Activated CD4-positive, alpha-beta T cell treated with anti-CD3 and anti-CD28 coated beads, Interleukin-10, Interleukin-2, amounts not matched to agents 100 ng/mL and 50 ng/mL, durations not matched to agents 16 hours and 8 hours (primary cell): ENCODE measurements at places on chromosomes 3 and 15.
A peak's percentile ranks its signal among the peaks of the same experiment; 100 is the strongest.

- DNase-seq, result no peak
These were observed 215.1 kb upstream of the CNTN4 start for GRCh38 chr3:1883534-1883933.

DNA sequence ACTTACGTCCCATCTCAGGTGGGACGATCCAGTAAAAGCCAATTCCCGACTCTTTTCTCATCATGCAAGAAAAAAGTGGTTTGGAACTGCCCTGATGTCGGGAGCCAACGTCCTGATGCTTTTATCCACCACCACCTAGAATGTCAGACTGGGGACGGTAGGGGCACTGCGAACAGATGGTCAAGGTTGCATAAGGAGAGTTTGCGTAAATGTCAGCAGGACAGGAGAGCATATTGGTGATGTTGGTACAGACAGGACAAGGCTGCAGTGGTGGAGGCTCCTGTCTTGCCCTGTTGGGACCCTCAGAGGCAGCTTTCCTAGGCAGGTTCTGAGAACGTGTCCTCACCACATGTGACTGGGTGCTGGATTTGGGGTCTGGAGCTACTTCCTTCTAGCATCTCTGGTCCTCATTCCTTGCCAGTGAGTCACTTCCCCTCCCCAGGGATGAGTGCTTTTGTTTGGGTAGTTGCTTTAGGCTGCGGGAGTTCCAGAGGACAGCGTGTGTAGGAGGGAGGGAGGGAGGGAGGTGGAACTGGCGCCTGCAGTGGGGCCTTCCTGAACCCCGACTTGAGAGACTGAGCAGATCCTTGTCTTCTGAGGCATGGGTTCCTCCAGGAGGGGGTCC, 21.0 kb downstream of the THSD4 start:
- DNase-seq, result no peak

DNA sequence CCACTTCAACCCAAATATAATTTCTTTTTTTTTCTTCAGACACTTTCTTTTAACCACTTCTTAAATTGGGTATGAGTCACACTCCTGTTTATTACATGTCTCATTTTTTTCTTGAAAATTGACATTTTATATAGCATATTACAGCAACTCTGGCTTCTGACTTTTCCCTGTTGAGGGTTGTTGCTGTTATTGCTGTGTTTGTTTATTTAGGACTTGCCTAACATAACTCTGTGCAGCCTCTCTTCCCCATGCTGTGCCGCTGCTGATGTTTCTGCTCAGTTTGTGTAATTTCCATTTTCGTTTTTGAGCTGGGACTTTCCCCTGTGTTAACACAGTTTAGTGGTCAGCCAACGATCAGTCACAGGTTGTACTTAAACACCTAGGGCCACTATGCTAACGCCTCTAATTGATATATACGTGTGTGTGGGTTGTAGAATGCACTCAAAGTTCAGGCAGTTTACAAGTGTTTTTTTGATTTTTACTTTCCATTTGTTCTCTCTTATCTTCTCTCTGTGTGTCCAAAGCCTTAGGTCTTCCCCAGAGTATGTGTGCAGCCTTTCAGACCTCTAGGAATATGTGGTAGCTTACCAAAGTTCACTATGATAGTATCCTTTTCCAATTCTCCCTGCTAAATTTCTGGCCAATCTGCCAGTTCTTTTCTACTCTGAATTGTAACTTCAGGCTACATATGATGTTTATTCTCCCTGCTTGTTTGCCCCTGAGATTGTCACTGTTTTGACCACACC, 337.2 kb downstream of the ZBTB20 start:
- DNase-seq, result peak; percentile 52

- no peak for DNase-seq
These were observed 186.3 kb downstream of the SCAPER start for GRCh38 chr15:76718863-76719262.

DNA sequence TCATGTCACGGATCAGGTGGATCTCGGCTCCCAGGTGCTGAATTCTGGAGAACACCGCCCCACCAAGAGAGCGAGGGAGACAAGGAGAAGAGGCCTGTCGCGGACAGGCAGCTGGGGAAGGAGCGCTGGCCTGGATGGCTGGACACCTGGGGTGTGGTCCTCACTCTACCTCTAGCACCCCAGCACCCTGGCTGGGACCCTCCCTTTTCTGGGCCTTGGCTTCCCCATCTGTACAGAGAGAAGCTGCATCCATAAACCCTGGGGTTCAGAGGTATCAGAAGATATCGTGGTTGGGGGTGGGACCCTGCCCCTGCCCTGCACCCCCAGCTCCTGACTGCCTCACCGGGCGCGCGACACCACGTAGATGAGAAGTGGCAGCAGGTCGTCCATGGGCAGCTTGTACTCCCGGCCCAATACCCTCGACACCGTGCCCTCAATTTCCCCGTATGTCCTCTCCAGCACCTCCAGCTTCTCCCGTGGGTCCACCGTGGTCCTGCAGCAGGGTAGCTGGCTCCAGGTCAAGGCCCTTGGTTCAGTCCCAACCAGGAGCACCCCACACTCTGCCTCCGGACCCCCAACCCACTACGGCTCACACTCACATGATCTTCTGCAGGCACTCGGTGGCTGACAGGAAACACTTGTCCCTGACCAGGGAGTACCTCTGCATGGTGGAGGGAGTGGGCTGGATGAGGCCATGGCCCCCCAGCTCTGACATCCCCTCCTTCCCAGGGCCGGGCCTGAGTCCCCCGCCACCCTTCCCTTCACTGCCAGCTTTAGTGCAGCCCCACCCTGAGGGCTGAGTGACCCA, 21.7 kb downstream of the ALS2CL start:
- no peak for DNase-seq

DNA sequence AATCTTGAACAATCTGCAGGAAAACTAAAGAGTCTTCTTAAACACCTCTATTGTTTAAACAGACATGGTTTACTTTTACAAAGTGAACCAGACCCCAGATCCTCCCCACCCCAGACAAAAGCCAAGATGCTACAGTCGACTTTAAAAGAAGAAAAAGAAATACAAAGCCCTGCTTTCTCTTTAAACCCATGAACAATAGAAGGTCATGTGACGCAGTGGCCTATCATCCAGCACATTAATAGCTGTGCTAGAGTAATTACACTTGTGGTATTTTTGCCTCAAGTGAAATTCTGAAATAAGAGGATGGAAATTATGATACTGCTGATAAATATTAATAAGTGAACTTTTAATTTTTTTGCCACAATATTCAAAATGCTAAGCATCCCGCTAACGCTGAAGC, 613.4 kb downstream of the FOXP1 start:
- no peak for DNase-seq

GRCh38 chr15:56496635-56497034, 31.7 kb upstream of the MNS1 start:
- peak; percentile 49 for DNase-seq

- no peak for DNase-seq
These were observed 20.7 kb upstream of the LPP start for GRCh38 chr3:188133219-188133618.

DNA sequence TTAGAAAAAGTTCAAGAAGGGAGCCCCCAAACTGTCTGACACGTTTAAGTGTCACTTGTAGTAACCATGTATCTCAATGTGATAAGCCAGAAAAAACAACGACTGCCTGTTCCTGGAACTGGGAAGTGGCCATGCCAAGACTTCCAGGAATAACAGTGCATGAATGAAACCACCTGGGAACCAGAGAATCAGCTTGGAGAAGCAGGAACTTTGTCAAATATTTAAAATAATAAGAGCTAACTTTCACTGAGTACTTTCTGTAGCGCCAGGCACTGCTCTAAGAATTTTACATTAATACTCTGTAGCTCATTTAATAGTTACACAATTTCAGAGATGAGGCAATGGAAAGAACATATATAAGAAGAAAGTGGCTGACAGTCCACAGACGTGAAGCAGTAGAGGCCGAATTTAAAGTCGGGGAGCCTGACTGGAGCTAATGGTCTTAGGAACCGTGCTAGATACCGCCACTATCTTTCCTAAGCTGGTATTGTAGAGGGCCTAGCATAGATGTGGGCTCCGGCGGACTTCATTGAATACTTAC, 876 bp downstream of the PLSCR1 start:
- no peak for DNase-seq

DNA sequence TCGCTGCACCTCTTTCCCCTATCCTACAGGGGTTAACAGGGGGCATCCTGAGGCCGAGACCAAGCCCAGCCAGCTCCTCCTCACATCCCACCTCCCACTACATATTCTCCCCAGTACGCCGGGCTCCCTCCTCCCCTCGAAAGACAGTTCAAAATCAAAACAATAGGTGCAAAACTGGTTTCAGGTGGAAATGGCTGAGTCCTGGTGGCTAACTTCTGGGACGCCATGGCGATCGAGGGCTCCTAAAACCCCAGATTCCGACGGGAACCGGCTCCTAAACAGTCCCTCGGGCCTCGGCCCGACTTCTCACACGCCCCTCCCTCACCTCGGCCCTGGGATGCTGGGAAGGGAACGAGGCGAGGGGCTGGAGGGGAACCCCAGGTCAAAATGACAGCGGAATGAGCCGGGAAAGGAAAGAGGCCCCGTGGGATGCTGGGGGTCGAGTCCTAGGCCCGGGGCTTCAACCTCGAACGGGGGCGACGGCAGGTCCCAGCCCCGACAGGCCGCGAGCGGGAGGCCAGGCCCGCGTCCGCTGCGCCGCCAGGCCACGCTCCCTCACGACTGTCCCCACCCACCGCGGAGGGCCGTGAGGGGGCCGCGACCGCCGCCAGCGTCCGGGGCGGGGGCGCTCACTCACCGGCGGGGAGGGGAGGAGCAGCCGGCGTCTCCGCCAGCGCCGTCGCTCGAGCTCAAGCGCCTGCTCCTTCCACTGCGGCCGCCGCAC, 492 bp downstream of the TMCC1 start:
- DNase-seq, result peak; percentile 75

DNA sequence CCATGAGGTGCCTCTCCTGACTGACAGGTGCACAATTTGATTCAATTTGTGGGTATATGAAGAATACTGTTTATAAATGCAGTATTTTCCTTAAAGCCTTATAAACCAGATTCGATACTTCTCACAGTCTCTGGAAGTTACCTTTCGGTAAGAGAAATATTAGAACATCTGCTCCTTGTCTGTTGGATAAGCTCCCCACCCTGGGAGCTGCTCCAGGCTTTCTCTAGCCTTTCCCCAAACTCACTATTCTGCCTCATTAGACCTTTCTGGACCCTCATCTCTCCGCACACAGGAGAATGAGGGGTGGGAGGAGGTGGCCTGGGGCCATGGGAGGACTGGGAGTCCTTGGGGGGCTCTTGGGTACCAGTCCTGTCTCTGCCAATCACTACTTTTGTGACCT, 59.8 kb upstream of the TBC1D21 start:
- no peak for DNase-seq

DNA sequence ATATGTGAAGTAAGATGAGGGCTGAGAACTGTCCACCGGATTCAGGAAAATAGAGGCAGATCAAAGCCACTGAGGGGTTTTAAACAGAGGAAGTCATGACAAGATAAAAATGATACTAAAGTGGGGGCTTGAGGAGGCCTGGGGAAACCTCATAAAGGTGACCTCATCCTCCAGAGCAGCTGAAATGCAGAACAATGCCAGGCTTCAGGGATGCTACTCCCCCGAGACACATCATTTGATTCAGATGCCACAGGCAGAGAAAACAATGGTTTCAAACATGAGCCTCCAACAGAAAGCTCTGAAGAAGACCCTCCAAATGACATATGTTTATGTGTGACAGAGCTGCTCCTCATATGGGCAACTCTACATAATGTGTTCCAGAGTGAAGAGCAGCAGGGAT, 6.4 kb downstream of the CFAP20DC start:
- no peak for DNase-seq

DNA sequence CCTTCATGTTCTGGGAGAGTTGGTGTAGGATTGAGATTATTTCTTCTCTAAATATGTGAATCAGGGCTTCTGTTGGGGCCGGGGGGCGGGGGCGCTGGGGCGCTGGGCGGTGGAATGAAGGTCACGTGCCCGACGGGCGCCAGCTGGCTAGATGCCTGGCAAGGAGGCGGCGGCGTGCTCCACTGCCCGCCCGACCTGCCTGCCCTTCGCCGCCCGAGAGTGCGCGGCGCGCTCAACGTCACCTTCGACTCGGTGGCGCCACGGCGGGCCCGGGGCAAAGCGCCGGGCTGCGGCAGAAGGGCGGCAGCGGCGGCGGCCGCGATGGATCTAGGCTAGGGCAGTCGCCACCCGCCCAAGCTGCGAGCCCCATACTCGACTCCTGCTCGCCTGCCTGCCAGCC, 47.0 kb upstream of the LHFPL4 start:
- DNase-seq, result peak; percentile 22

- no peak for DNase-seq
These were observed 206.9 kb upstream of the TRIM42 start for GRCh38 chr3:140470962-140471361.

DNA sequence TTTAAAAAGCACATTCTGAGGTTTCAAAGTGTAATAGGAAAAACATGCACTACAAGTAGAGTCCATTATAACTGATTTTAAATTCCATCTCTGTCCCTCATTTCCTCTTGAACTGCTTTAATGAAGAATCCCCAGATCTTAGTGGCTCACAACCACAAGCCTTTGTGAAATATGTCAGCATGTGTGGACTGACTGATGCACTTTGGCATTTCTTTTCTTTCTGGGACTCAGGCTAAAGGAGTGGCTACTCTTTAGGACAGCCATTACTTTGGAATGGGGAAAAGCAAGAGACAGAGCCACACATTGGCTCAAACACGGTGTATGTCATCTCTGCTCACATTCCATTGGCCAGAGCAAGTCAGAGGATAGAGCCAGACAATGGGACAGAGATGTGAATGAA, 139.6 kb downstream of the GRM7 start:
- DNase-seq, result no peak

DNA sequence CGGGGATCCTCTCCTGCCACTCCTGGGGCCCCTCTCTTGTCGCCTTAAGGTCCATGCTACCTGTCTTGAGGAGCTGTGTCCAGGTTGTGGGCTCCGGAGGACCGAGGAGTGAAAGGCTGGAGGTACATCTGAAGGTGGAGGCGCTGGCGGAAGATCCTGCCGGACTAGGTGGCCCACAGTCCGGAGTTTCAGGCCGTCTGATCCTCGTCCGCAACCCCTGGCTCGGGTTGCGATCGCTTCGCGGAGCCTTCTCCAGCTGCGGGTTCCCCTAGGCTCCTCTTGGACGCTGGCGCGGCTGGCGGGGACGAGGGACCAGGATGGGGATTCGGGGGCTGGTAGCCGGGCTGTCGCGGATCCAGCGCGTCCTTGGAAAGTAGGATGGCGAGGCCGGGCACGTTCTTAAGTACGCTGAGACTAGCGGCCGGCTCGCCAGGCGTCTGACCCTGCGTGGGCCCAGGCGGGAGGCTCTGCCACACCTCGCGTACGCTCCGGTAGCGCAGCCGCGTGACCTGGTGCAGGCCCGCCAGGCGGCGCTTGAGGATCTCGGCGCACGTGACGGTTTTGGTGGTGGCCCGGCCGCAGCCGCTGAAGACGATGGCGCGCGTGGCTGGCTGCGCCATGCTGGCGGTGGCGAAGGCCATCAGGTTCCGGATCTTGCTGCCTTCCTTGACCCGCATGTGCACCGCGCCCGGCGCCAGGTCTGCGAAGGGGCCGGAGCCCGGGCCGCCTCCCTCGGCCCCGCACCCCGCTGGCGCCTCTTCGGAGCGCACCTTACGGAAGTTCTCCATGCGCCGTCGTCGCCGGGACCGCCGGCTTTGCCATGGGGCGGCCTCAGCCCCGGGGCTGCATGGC, 550 bp downstream of the RPP25 start:
- DNase-seq, result peak; percentile 81

GRCh38 chr3:52022323-52023100, 26.8 kb upstream of the RPL29 start:
- no peak for DNase-seq

- DNase-seq, result no peak
These were observed 252.2 kb upstream of the RGMA start for GRCh38 chr15:93341164-93341563.

GRCh38 chr3:52372822-52373504, 56.8 kb downstream of the DNAH1 start:
- no peak for DNase-seq
